ENCODE measurements at places on chromosomes 4 and X.

- no peak for DNase-seq
These were observed 83.2 kb downstream of the GALNTL6 start for GRCh38 chr4:171896426-171896825.

- no peak for DNase-seq
These were observed 65.1 kb upstream of the DIAPH2 start for GRCh38 chrX:96619588-96619987.

GRCh38 chrX:17913801-17914200, 52.7 kb upstream of the RAI2 start:
- no peak for DNase-seq

- DNase-seq: no peak
These were observed 515.6 kb upstream of the GNPDA2 start for GRCh38 chr4:45241976-45242375.

GRCh38 chr4:90234916-90235547, 107.8 kb downstream of the CCSER1 start:
- no peak for DNase-seq

DNA sequence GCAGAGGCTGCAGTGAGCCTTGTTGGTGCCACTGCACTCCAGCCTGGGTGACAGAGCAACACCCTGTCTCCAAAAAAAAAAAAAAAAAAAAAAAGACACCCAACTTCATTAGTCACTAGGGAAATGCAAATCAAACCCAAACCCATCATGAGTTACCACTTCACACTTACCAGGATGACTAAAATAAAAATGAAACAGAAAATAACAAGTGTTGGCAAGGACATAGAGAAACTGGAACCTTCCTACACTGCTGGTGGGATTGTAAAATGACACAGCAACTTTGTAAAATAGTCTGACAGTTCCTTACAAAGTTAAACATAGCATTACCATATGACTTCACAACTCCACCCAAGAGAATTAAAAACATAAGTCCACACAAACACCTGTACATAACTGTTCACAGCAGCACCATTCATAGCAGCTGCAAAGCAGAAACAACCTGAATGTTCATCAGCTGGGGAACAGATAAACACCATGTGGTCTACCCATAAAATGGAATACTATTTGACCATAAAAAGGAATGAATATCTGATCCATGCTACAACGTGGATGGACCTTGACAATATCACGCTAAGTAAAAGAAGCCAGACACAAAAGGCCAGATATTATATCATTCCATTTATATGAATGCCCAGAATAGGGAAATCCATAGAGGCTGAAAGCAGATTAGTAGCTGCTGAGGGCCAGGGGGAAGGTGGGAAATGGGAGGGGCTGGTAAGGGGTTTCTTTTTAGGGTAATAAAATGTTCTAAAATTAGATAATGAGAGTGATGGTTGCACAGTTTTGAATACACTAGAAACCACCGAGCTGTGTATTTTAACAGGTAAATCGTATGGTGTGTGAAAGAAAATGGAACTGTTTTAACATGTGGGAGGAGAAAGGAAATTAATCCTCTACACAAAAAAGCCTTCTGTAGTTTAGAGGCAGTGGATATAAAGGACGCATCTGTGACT, 18.3 kb downstream of the CD99L2 start:
- no peak for DNase-seq

GRCh38 chrX:57929373-57929772, 19.1 kb upstream of the ZXDA start:
- no peak for DNase-seq

DNA sequence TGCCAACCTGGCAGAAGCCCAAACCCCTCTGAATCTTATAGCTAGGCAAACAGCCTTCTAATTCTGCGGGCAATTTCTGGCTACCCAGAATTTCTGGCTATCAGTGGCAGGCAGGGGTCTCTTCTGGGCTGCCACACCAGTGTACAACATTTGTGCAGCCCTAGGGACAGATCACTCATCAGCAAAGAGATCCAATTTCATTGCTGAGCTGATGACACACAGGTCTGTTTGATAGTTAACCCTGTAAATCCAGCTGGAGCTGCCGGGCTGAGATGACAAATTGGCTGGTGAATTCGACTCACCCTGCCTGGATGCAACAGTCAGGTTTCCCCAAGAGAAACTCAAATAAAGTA, 2.4 kb downstream of the MID1 start:
- no peak for DNase-seq

DNA sequence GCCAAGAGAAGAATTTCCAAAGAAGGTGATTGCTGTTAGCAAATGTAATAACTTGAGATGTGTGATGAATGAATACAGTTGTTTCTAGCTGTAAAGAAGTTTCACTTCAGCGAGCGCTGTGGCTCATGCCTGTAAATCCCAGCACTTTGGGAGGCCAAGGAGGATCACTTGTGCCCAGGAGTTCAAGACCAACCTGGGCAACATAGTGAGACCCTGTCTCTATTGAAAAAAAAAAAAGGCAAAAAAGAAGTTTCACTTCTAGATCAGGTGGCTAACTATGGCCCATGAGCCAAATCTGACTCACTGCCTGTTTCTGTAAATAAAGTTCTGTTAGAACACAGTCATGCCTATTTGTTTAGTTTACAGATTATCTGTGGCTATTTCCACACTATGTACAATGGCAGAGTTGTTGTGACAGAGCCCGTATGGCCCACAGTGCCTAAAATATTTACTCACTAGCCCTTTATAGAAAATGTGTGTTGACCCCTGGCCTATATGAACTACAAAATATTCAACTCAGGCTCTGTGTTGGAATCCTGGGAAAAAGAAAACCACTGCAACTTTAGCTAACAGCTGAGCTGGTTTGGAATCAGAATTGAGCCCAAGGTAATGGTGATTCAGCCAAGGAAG, 54.1 kb upstream of the PRPS1 start:
- DNase-seq: no peak

GRCh38 chrX:43656005-43656494, at the start of gene MAOA:
Gene MAOA (plus strand): TSS chrX:43656299. CDS start chrX:43656342, 43 bp downstream.
- no peak for DNase-seq

DNA sequence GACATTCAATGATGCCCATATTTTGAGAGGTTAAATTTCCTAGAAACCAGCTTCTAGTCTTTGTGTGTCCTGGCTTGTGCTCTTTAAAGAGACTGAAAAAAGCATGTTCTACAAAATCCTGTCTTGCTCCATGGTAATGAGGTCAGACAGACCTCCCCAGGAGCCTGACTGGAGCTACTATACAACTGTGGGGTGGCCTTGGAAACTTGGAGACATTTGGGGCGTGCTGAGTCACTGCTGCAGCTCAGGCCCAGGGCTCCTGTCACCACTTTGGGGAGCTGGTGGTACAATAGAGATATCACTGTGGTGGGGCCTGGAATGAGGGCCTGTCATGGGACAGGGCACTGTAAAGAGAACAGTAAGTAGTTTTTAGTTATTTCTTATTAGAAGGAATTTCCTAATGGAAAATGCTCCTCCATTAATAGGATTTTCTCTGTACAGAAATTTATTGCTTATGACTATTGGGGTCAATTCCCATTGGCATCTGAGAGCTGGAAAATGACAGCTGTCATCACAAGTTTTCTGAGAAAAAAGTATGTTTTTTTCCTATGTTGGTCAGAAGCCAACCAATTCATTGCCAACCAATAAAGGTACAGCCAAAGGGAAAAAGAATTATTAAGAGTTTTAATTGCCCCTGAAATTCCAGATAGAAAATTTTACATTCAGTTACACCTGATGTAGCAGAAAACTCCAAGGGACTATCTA, 207.4 kb upstream of the JADE1 start:
- no peak for DNase-seq

GRCh38 chr4:120616041-120616440, 306.5 kb downstream of the PRDM5 start:
- no peak for DNase-seq

- no peak for DNase-seq
These were observed 161.0 kb upstream of the GATB start for GRCh38 chr4:151921811-151922210.

DNA sequence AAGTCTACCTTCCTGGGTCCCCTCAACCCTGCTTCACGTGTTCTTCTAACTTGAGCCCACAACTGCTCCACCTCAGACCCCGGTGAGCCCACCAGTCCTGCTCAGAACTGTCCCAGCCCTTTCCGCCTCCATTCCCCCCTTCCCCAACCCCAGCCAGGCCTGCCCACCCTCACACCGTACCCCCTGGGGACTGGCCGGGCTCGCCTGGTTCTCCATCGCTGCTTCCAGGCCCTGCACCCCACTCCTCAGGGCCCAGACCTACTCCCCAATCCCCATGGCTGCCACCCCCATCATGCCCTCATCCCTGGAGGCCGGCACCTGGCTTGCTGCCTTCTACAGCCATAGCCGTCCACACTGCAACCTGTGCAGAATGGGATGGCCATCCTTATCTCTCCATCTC, 23.4 kb downstream of the ADRA2C start:
- no peak for DNase-seq

GRCh38 chr4:173325007-173325736, 9.0 kb downstream of the HMGB2 start:
- no peak for DNase-seq

DNA sequence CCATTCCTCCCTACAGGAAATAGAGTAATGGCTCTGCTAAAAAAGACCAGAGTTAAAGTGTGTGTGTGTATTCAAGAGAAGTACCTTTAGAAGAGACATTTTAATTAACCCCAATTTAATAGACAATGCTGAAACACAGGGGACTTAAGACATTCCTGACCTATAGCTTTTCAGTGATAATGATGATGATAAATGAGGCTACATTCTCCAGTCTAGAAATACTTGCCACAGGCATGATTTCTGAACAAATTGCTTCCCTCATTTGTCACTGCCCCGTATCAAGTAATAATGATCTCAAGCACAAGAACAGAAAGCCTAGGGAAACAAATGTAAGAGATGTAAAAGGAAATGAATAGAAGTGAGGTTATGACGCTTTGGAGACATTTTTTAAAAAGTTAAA, 117.1 kb downstream of the UNC5C start:
- no peak for DNase-seq

DNA sequence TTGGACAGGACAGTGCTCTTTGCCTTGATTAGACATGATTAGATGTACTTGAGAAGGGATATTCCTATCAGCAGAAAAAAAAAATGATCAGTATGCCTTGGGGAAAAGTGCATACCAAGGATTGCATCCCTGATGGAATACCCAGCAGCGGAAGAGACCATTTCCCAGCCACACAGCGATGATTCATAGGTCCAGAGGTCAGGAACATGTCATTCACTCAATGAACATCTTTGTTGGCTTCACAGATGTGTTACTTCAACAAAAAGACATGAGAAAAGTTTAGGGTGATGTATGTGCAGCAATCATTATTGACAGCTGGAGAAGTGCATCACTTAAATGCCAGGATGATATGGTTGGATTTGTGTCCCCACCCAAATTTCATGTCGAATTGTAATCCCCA, 293.5 kb downstream of the ZNF674 start:
- no peak for DNase-seq

DNA sequence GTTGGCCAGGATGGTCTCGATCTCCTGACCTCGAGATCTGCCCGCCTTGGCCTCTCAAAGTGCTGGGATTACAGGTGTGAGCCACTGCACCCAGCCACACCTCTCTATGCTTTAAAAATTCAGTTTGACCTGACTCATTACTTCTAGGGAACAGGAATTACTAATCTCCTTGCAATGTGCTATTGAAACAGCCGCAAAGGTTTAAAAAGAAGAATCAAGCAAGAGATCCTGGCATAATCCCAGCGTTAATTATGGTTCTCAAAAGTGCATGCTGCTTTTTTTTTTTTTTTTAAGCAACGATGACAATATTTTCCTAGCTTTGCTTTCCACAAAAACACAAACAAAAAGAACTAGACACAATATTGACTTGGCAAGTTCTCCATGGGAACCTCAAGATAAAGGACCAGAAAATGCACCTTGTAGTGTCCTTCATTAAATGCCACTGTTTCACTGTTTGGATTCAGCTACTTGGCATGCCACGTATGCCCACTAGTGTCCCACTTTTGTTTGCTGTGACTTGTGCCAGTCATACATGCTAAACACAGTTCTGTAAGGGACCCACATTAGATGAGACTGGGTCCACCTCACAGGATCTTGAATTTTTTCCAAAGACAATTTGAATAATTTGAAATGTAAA, 112.6 kb upstream of the PPARGC1A start:
- DNase-seq: no peak

GRCh38 chr4:74331944-74332343, 23.7 kb downstream of the EPGN start:
- no peak for DNase-seq

DNA sequence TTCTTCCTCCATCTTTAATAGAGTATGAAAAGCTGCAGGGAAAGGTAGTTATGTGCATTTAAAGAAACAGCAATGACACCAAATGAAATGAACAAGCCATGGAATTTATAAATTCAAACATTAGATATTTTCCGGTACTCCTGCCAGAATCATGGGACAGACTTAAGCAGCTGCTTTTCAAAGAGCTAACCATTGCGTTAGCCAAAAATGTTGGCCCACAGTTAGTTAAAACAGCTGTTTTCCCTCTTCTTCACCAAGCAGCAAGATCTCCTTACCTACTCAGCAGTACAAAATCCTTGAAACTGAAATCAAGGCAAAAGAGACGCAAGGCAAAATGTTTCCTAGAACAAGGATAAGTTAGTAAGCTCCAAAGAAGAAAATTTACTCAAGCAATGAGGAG, 64.0 kb downstream of the MANBA start:
- DNase-seq: no peak

DNA sequence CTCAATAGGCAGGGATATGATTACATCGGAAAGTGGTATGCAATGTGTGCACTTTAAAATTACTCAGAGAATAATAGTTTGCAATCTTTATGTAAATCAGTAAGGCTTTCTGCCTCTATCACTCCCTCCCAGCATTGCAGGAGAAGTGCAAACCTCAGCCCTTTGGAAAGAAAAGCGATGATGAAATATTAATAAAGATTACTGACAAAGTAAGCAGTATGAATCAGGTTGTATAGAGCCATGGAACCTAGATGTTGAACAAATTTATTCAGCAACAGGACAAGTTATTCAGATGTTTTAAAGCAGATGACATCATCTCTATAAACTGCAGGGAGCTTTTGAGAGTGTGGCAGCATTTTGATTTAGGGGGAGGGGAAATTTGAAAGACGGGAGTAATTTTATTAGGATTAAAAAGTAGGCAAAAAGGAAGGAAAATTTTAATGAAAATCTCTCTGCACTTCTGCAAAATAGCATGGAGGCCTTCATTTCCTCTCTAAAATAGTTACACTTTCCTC, 631.7 kb upstream of the GRIA3 start:
- no peak for DNase-seq

GRCh38 chr4:155887847-155888570, 15.5 kb upstream of the TDO2 start:
- DNase-seq: no peak

GRCh38 chr4:113639326-113639725, 122.2 kb downstream of the CAMK2D start:
- no peak for DNase-seq

DNA sequence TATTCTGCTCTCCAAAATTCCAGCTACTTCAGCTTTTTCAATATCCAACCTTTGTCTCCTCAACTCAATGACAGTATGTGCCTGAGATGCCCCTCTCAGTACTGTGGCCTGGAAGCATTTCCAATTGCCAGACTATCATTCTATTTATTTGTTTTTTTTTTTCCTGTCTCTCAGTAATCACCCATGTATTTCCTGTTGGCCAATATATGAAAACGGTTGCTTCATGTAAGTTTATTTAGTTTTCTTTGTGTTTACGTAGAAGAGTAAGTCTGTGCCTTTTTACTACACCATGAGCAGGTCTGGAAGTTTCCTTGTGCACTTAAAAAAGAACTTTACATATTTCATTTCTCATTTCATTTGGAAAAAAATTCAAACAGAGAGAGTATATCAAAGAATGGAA, 537.5 kb upstream of the SPANXN1 start:
- DNase-seq: no peak

- DNase-seq: no peak
These were observed 875.8 kb upstream of the SLIT2 start for GRCh38 chr4:19375931-19376330.
